ENCODE measurements at places on chromosomes 5 and 9.

DNA sequence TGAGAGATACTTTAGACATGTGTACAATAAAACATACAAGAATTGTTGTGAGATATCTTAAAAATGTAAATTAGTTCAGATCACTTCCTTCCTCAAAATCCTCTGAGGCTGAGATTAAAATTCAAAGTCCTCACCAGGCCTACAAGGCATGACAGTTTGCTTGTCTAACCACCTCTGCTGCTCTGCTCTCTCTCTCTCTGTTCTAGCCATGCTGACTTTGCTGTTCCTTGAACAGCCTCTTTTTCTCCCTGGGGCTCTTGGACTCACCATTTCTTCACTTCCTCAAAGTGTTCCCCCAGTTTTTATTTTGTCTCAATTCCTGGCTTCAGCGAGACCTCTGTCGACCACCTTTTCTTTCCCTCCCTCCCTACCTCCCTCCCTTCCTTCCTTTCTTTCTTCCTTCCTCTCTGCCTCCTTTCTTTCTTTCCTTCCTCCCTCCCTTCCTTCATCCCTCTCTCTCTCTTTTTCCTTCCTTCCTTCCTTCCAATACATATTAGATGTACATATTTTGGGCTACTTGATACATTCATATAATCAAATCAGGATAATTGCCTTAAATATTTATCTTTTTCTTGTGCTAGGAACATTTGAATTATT is 27.0 kb downstream of the CATSPER3 start:
- no peak for DNase-seq

DNA sequence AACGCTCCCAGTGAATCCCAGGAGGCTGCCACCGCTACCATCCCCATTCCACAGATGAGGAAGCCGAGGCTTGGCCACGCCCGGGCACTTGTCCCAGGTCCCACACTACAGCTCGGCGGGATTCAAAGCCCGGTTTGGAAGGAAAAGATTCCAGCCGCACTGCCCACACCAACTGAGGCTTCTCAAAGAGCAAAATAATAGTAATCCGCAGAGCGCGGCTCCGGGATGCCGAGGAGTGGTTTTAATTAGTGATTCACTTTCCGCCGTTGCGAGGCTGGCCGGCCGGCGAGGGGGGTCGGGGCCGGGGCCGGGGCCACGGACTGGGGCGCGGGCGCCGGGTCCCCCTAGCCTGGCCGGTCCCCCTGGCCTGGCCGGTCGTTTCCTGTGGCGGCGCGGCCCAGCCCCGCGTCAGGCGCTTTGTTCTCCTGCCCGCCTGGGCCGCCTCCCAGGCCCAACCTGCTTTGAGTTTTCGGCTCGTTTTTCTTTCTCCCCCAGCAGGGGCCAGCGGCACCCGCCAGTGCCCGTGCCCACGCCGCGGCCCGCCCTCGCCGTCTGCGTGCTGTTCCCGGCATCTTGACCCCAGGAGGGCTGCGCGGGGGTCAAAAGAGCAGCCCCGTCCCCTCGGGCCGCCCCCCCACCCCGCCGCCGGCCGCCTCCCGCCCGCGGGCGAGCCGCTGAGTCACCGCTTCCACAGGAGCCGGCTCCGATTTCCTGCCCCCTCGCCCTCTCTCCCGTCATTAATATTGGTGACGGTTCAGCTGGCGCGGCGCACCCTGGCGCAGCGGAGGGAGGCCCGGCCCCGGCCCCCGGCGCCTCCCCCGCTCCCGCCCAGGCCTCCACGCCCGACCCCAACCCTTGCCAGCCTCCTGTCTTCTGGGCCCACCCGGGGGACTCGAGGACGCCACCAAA is 31.2 kb downstream of the FGF18 start:
- DNase-seq: peak; percentile 79

- DNase-seq: no peak
These were observed 76.9 kb upstream of the RPS23 start for GRCh38 chr5:82355053-82355452.

GRCh38 chr5:62154758-62155157 is 151.2 kb upstream of the KIF2A start:
- DNase-seq: no peak

GRCh38 chr5:56080375-56081052 is 85.8 kb upstream of the IL6ST start:
- no peak for DNase-seq

DNA sequence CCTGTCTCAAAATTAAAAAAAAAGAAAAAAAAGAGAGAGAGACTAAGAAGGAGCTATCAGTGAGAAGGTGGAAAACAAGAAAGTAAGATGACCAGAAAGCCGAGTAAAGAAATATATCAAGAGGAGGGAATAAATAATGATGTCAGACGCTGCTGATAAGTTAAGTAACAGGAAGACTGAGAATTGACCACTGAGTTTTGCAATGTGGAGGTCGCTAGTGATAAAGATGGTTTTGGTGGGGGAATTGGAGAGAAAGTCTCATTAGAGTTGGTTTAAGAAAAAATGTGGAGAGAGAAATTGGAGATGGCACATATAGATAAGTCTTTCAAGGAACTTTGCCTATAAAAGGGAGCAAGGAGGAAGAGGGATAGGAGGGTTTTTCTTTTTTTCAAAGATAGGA is 91.9 kb downstream of the RAD23B start:
- DNase-seq: no peak

DNA sequence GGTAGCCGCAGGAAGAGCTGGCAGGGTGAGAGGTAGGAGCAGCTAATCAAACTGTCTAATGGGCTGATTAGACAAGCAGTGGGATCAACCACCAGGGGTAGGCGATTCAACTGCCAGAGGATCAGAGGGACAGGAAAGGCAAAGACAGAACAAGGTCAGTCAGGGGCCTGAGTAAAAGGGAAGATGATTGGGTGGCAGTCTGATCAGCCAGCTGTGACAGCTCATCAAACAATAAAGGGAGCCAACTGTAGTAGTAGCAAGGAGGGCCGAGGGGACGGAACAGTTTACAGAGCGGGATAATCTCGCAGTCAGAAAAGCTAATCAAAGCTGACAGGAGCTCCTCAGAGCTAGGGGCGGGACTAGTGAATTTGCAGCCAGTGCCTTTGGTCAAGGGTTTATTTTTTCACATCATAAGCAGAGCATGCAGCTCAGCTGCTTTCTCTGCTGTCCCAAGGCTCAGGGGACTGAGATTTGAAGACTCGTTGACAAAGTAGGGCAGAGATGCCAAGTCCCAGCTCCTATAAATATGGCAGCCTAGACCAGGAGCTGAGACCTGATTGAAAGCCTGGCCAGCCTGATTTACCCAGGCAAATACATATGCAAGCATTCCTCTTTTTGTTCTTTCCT is 418.2 kb downstream of the GABRG2 start:
- DNase-seq: no peak

- no peak for DNase-seq
These were observed 16.7 kb downstream of the PCDH12 start for GRCh38 chr5:141941307-141941706.

GRCh38 chr5:151196556-151197290 is 27.2 kb downstream of the CCDC69 start:
- no peak for DNase-seq

DNA sequence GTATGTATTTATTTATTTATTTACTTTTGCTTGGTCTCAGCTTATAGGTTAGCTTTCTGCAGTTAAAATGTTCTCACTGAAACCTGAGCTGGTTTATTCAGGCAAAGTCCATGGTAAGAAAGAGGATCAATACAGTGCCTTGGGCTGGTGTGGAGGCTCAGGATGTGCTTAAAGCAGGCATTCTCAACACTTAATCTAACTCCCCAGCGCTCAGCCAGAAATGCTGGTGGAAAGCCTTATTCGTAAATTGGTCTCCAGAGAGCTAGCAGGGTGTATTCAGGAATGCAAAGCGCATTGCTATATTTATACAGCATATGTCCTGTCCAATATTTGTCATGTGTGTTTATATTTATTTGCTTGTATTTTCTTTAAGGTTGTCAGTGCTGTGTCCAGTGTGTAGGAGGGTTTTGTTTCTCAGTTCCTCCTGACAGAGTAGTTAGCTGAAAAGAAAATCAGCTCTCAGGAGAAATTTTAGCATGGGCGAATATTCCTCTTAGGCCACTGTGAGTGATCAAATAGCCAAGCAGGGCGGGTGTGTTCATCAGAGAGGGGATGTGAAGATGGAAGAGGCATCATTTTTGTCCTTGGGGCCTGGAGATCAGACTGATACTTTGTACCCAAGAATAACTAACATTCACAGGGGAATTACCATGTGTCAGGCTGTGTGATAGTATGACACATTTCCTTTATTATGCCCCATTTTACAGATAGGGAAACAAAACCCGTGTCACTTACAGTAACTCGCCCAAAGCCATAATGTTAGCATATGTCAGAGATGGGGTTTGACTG is 65.8 kb downstream of the DOCK2 start:
- DNase-seq: no peak

- DNase-seq: no peak
These were observed 71.4 kb downstream of the DAPK1 start for GRCh38 chr9:87569008-87569509.

DNA sequence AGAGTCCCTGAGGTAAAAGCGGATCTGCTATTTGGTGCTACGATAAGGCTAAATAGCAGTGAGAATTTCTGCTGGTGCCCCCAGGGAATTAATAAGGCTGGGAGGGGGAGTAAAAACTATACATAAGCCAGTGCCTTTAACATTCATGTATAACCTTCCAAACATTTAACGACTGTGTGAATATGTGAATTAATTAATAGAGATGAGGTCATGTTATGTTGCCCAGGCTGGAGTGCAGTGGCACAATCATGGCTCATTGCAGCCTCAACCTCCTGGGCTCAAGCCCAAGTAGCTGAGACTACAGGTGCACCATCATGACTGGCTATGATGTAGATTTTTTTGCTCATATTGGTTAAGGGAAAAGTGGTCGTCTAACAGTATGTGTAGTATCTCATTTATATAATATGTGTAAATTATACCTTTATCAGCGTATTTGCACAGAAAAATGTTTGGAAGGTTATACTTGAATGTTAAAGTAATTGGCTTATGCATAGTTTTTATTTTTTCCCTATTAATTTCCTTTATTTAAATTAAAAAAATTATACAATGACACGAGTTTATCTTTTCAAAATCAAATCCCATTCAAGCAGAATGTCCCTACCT is 64.6 kb downstream of the EHMT1 start:
- no peak for DNase-seq

DNA sequence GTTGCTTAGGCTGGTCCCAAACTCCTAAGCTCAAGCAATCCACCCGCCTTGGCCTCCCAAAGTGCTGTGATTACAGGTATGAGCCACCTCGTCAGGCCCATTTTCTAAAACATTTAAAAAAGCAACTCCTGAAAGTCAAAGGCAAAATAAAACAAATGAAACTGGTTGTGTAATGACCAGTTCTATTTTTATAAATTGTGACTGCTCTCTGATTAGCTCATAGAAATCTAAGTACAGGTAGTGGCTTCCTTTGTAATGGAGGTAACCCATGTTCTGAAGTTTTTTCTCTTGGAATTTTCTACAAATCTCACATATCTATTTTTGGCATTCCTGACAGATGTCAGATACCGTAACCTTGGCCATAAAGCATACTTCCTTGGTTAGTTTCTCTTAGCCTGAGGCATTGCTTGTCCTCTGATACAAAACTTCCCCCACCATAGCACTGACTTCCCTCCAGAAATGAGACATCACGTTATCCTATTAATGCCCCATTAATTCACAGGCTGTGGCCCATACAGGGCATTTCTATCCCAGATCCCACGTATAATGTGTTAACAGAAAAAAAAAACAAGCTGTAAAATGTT is 14.1 kb upstream of the AK3 start:
- DNase-seq: no peak

- no peak for DNase-seq
These were observed 125.1 kb upstream of the COL5A1 start for GRCh38 chr9:134516464-134516863.

DNA sequence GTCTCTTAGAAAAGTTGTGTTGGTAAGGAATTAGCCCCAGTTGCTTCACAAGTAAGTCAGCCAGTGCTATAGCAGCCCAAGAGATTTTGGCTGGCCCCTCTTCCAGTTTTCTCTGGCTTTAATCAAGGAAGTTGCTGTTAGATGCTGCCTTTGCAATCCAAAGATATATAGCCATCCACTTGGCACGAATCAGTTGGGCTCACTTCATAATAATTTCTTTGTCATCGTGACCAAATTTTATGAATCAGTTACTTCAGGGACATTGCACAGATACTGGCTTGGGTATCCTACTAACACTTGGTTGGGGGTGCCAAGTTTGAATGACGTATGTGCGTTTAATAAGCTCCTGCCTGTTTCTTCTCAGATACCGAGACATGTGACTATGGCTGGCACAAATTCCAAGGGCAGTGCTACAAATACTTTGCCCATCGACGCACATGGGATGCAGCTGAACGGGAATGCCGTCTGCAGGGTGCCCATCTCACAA is 81.5 kb downstream of the VCAN start:
- no peak for DNase-seq

DNA sequence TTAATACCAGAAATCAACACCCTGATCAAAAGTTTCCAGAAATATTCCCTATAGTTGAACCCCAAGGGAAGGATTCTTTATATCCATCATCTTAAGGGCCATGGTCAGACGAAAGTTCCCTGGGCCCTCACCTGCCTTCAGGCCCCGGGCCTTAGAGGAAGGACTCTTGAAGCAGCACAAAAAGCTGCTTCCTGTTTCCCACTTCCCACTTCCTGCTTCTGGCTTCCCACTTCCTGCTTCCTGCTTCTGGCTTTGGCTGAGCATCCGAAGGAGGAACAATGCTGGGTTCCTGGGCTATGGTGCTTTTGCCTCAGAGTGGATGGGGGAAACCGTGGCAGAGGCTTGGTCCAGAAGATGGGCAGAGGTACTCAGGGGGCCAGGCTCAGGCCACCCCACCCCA is 25.8 kb upstream of the DAP start:
- DNase-seq: no peak

- no peak for DNase-seq
These were observed 8.9 kb upstream of the MYO10 start for GRCh38 chr5:16944816-16945562.

- no peak for DNase-seq
These were observed 449.5 kb downstream of the AGTPBP1 start for GRCh38 chr9:85292261-85292660.

DNA sequence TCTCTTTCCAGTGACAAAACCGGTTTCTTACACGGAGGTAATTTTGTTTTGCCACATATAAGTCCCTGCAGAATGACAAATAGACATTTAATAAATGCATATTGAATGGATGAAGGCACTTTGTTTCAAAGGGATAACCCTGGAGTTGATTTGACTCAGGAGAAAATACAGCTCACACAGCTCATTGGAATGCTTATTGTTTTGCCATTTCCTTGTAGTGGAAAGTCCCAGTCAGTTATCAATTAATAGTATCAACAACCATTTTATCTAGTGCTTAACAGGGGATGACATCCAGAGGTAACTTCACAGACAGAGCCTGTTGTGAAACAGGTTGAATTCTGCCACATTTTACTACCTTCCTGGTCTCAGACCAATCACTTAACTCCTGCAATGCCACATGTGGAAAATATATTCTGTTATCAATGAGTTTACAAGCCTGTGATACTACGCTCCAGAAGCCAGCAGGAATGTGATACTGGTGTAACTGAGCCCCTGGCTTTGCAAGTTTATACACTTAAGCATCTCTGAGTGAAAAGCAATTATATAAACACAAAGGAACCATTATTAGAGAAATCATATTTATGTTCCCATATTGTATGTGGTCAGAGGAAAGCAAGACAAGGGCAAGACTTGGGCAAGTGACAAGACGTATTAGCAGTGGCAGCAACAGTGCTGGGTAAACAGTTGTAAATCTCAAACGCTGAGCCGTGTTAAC is 123.1 kb upstream of the ANKRD55 start:
- no peak for DNase-seq

GRCh38 chr5:28500511-28500910 is 1462.1 kb upstream of the CDH9 start:
- no peak for DNase-seq

Measured in RKO (cell line).